Pons (tissue), 1 donor: ENCODE measurements at places on chromosomes 12 and 14.
A peak's percentile ranks its signal among the peaks of the same experiment; 100 is the strongest.

GRCh38 chr12:117367006-117367638, 5.7 kb upstream of the NOS1 start:
- peak; percentile 73 for DNase-seq

- no peak for DNase-seq
Measured at GRCh38 chr14:30849354-30849753, 25.0 kb upstream of the COCH start.

DNA sequence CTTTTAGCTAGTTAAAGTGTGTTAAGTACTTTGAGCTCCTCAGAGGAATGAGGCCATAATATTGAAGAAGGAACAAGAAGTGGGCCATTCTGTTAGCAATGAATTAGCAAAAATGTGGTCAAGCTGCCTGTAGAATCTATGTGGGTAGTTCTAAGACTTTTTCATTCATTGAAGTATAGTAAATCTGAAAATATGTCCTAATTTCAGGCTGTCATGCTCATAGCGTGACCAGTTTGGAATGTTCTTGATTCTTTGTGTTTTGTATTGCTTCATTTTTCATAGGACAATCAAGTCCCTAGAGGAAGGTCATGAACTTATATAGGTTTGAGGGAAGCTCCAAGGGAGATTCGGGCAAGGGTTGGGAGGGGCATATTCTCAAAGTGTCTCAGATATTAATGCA, 11.4 kb downstream of the ATP23 start:
- no peak for DNase-seq

DNA sequence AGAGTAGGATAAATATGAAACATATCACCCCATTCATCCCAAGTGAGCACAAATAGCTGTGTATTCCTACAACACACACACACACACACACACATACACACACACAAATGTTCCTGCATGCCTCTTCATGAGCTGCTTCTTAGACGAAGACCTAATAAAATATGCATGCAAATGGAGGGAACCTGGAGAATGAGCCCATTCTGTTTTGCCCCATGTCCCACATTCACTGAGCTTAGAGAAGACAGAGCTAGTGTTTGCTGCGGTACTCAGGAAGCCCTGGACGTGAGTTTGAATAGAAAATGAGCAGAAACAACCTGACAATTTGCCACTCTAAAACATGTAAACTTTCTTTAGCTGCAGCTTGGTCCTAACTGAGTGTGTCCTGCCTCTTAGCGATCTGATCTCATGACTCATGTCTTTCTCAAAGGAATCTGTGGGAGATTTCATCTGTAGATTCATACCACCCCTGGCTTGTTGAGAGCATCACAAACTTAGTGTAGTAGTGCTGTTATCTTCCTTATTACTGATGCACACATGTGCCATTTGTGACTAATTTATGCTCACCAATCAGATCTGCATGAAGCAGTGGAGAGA, 86.8 kb downstream of the ITPR2 start:
- DNase-seq, result no peak

DNA sequence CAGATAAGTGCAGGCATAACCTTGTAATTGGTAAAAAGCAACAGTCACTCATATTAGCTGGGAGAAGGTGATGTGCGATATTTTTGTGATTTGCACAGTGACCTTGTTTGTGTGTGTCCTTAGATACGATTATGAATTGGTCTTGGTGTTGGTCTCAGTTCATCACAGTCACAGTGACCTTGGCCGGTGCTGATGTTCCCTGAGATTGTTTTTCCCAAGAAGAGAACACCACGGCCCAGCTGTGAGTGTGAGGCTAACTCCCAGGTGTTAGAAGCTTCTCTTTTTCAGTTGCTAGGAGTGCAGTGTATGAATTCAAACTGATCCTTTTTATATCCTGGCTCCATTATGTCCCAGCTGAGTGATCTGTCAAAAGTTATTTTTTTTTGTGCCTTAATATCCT, 46.2 kb downstream of the TRHDE start:
- no peak for DNase-seq

DNA sequence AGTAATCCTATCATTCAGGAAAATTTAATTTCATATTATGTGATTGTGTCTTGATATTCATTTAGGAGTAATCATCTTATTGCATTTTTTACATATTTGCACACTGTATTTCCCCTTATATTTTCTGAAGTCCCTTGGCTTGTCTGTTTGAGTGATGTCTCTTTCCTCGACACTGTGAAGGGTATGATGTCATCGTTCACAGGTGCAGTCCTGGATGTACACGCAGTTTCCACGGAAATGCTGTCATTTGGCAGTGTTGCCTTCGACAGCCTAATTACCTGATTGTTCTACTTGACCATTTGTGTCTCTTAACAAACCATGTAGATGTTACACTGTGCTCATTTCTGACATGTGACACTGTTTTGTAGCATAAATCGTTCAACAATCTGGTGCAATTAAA, 1277.0 kb downstream of the TMEM121 start:
- no peak for DNase-seq

- DNase-seq, result peak; percentile 59
Measured at GRCh38 chr14:86057018-86057667, 527.2 kb downstream of the FLRT2 start.

- DNase-seq, result no peak
Measured at GRCh38 chr12:18731156-18731555, 6.7 kb downstream of the PLCZ1 start.

DNA sequence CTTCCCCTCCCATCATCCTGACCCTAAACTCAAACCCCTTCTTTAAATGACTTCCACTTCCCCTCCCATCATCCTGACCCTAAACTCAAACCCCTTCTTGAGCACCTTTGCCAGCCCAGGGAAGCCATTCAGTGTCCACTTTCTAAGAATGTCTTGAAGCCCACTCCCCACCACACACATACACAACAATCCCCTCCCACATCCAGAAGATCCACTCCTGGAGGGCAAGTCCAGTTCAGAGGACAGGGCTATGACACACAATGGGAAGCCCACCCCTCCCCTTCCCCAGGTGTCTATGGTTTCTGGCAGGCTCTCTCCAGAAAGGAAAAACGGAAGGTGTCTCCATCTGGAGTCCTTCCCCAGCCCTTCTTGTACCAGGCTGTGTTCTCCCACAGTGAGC, 117.1 kb downstream of the KCNA5 start:
- no peak for DNase-seq

- no peak for DNase-seq
Measured at GRCh38 chr14:54127526-54127925, 170.9 kb upstream of the BMP4 start.

GRCh38 chr12:76451528-76451927, 103.3 kb upstream of the BBS10 start:
- DNase-seq, result no peak

- no peak for DNase-seq
Measured at GRCh38 chr14:75521415-75522199, 662 bp upstream of the BATF start.

GRCh38 chr14:73634011-73634833, 10.6 kb upstream of the DNAL1 start:
- DNase-seq, result peak; percentile 7

GRCh38 chr12:100528471-100529127, 44.9 kb upstream of the GAS2L3 start:
- DNase-seq, result no peak

GRCh38 chr14:70811050-70811449, 1.7 kb upstream of the MAP3K9 start:
- DNase-seq, result no peak

DNA sequence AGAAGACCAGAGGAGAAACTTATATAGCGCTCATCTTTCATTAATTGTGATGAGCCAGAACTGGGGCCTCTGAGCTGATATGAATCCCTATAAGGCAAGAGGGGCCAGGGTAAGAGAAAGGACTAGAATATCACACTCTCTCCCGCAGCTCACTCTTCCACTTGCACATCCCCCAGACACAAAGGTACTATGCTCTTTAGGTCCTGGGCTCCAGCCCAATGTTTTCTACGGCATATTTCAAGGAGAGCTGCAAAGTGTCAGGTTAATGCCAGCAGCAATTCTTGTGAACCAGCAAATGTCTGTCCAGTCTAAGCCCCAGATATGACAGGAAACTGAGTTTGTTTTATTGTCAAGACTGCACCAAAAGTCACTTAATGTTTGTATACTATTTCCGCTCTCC, 29.4 kb downstream of the PPP2R5E start:
- no peak for DNase-seq
